Fibroblast of skin of left biceps (primary cell): ENCODE measurements at places on chromosomes 3 and 15.
A peak's percentile ranks its signal among the peaks of the same experiment; 100 is the strongest.

- DNase-seq: peak; percentile 51
Measured at GRCh38 chr3:157785102-157785826, 282.0 kb upstream of the VEPH1 start.

GRCh38 chr3:46713898-46714552, 3.6 kb downstream of the PRSS50 start:
- DNase-seq: no peak

DNA sequence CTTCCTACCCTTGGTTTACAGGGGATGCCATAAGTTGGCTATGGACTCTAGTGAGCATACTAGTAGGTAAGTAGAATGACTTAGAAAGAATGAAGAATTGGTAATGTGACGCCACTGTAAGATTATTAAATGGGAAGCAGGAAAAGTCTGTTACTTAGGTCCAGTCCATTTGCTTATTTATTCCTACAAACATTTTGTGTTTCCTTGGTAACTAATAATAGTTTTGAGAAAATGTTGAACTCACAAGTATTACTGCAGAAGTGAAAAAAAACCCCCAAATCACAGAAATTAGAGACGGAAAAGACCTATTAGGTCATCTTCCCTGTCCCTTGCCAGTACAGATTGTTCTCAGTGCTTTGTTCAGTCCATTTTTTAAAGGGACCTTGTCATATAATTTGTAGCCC, 63.5 kb downstream of the CMSS1 start:
- DNase-seq: no peak

- DNase-seq: peak; percentile 2
Measured at GRCh38 chr3:128971421-128972100, 22.3 kb downstream of the CFAP92 start.

- DNase-seq: no peak
Measured at GRCh38 chr15:90035095-90035839, 34.1 kb downstream of the ZNF710 start.

DNA sequence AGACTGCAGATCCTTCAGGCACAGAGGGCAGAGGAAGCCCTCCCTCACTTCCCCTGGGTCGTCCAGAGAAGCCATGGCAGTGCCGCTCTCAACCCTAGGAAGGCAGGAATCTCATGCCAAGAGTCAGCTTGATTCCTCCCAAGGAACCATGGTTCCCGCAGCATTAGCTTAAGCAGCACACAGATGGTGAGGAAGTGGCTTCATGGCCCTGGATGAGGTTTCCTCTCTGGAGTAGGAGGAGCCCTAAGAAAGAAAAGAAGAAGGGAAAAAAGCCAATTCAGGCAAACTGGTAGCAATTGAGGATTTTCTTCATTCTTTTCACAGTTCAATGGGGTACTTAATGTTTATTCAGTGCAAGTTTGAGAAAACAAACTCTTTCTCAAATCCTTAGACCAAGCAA, 2.9 kb downstream of the RBSN start:
- DNase-seq: no peak

GRCh38 chr3:14475621-14476020, 64.5 kb downstream of the GRIP2 start:
- no peak for DNase-seq

DNA sequence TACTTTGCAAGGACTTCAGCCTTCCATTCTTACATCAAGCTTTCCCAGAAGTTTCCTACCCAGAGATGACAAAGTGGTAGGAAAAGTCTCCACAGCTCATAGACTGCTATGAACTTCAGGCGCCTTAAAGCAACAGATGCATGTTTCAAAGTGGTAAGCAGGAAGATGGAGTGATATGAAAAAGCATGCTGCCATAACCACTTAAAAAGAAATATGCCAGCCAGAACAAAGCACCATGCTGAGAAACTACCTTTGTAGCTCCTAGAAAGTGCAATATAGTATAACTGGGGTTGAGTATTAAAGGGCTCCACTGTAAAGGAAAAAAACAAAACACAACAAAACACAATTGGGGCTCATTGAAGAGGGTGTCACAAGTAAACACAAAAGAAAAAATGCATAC, 192.4 kb upstream of the STRIT1 start:
- DNase-seq: no peak

- no peak for DNase-seq
Measured at GRCh38 chr3:56918111-56918568, 116.4 kb upstream of the ARHGEF3 start.

DNA sequence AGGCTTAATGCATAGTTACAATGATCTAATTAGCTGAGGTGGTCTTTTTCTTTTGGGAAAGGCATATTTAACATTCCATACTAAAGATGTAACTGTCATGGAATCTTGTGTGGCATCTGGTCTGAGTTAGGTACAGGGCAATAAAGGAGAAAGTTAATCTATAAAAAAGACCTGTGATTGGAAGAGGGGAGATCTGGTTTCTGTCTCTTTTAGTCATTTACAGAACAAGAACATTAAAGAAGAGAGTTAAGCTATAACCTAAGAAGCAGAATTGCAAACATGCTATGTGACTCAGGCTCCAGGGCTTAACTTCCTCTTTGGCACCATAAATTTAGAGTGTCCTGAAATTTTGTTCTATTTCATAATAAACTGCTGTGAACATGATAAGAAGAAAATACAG, 47.2 kb upstream of the MME start:
- peak; percentile 93 for DNase-seq

DNA sequence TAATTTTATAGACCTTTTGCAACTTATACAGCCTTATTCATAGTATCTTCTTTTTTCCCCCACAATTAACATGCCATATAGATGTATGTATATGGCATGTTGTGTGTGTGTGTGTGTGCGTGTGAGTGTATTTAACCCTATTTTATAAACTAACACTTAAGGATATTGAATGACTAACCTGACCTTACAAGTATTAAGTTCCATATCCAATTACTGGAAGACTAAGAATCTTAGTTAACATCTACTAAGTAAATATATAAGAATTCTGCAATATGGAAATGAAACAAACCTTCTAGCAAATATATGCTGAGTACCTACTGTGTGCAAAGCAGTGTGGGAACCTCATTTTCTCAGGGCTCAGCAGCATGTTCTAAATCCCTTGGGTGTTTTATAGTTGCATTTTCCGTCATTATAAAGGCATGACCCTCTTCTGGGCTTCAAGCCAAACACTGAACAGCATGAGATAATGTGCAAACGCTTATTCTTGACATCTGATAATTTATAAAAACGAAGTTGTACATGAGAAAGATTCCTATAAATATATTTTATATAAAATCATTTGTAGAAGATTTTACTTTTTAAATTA, 105.5 kb downstream of the NLGN1 start:
- peak; percentile 31 for DNase-seq

DNA sequence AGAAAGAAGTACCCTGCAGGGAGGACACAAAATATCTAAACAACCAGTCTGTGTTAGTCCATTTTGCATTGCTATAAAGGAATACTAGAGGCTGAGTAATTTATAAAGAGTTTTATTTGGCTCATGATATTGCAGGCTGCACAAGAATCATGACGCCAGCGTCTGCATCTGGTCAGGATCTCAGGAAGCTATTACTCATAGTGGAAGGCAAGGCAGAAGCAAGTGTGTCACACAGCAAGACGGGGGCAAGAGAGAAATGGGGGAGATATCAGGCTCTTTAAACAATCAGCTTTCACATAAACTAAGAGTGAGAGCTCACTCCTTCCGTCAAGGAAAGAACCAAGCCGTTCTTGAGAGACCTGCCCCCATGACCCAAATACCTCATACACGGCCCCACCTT, 614.8 kb downstream of the ZIC1 start:
- peak; percentile 36 for DNase-seq

DNA sequence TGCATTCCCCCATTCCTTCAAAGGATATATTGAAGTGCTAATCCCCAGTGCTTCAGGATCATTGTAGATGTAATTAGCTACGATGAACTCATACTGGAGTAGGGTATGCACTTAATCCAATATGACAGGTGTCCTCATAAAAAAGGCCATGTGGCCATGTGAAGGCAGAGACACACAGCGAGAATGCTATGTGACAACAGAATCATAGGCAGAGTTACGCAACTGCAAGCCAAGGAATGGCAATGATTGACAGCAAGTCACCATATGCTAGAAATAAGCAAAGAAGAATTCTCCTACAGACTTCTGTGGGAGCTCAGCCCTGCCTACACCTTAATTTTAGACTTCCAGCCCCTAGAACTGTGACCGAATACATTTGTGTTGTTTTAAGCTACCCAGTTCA, 875.6 kb upstream of the ROBO1 start:
- DNase-seq: no peak

DNA sequence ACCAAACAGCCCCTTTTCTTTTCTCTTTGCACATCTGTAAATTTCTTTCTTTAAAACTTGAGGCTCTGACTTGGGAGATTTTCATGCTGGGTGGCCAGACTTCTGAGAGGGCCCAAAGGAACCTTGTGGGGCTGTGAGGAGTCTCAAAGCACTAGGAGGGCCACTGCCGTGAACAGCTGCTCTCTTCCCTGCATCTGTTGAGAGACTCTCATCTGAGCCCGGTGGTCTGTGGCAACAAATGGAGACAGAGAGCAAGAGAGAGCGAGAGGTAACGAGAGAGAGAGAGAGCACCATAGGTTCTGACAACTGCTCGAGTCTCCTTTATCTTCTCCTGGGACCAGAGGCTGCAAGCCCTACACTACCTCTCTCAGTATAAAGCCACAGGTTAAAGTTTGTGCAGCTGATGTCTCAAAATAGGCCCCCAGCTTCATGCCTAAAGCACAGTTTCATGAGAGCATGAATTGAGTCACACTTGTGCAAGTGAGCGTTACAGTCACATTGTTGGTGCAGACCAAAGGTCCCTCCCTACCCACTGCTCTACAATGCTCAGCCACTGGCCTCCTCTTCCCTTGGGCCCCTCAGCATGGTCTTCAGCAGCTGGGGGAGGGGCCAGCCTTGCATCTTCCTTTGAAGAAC, 60.7 kb downstream of the ZNF621 start:
- no peak for DNase-seq

- no peak for DNase-seq
Measured at GRCh38 chr15:39852250-39852649, 67.8 kb downstream of the GPR176 start.

DNA sequence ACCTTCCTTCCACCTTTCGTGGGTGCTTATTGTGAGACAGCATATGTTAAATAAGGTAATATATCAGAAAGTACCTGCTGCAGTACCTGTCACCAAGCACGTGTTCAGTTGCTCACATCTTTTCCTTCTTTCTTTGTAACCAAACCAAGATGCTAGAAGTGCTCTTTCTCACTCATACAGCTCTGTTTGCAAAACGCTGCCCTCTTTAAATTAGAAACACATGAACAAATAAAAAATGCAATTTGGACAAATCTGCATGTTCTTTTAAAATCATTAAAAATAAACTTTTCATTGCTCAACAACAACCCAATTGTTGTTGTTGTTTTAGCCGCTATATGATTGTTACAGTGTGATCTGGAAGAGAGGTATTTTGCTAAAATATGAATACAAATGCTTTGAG, 193.5 kb upstream of the ZBTB20 start:
- DNase-seq: no peak

DNA sequence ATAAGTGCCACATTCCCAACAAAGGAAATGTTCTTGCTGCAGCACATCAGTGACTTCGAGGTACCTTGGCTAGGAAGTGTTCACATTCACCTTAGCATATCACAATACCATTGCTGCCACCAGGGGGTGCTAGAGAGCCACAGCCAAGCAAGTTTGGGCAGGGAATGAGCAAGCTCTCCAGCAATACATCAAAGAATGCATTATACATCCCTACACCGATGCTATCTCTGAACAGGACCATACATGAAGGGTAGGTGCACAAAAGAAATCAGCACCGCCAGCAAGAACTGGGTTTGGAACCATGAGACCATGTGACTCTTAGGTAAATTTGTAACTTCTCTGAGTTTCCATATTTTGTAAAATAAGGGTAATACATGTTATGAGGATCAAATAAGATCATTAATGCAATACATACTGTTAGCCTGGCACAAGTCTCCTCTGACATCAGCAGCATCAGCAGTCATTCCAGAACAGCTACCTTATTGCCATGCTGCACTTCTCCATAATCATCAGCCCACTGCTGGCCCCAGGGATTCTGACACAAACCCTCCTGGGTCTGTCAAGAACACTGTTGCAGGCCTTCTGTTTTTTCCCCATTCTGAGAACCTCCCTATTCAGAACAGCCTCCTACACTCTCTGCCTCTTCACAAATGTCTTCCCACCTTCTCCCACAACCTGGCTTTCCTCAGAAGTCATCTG, 37.5 kb downstream of the RYK start:
- DNase-seq: no peak

DNA sequence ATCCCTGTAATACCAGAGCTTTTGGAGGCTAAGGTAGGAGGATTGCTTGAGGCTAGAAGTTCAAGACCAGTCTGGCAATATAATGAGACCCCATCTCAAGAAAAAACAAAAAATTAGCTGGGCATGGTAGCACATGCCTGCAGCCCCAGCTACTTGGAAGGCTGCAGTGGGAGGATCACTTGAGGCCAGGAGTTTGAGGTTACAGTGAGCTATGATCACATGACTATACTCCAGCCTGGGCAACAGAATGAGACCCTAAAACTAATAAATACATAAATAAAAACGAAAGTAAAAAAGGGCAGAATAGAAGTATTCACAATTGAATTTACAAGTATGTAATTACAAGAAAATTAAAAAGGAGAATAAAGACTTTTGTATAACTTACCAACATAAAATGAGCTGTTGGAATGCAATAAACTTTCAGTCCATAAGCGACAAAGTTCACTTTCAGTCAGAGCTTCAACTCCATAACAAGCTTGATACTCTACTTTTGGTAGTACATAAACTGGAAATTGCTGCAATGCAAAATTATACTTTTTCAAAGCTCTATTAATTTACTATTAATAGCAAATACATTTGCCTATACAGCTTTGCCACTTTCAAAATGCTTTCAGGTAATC, 36.8 kb downstream of the ICE2 start:
- no peak for DNase-seq

GRCh38 chr3:59411694-59412093, 361.9 kb upstream of the CFAP20DC start:
- DNase-seq: no peak

- no peak for DNase-seq
Measured at GRCh38 chr15:27260523-27260922, 289.5 kb downstream of the GABRG3 start.

GRCh38 chr3:58154626-58155449, 55.9 kb downstream of the DNASE1L3 start:
- DNase-seq: no peak

DNA sequence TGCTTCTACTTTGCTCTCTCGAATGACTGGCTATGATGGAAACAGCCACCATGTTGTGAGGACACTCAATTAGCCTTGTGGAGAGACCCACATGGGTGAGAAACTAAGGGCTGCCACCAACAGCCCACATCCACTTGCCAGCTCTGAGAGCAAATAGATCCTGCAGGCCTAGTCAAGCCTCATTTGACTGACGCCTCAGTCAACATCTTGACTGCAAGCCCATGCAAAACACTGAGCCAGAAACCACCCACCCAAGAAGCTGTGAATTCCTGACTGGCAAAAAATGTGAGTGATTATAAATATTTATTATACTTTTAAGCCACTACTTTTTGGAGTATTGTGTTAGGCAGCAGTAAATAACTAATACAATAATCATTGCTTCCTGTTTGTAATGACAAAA, 58.4 kb downstream of the NOX5 start:
- no peak for DNase-seq
